ENCODE measurements at places on chromosomes 1 and 21.
A peak's percentile ranks its signal among the peaks of the same experiment; 100 is the strongest.

DNA sequence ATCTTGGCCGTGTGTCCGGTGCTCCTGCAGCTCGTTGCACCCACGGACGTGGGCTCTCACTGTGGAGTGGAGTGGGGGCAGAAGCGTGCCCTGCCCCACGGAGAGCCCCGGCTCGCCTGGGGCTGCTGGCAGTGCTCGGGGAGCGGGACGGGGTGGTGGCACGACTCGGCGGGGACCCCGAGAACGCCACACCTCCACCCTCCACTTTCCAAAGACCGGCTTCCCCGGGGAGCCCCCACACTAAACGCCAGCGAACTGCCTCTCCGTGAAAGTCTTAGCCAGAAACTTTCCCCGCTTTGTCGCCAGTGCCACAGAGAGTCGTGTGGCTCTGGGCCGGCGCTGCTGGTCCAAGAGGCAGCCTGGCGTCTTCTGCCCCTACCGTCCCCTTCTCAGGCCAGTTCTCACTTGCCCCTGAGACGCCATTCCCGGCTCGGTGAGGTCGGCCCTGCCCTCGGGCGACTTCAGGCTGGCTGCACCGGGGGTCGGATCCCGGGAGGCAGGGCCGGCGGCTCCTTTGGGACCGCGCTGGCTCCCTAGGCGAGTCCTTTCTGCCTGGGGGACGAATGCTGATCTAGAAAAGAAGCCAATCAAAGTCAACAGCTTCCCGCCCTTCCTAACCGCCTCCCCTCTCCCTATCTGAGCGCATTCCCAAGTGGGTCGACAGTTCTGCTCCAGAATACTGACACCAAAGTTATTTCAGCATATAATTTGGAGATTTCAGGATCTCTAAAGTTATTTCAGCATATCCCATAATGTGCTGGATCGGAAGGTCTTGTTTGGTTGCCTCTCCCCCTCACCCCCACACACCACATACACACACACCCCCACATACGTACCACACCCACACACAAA lies 2.6 kb upstream of the SAMD13 start:
- DNase-seq: peak; percentile 43

DNA sequence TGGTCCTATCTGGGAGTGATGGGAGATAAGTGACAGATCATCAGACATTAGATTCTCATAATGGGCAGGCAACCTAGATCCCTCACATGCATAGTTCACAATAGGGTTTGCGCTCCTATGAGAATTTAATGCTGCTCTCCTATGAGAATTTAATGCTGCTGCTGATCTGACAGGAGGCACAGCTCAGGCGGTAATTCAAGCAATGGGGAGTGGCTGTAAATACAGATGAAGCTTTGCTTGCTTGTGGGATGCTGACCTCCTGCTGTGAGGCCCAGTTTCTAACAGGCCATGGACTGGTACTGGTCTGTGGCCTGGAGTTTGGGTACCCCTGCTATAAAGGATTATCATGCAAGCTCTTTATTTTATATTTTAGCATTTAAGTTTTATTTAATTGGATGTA lies 72.0 kb downstream of the ZMYM4 start:
- DNase-seq: no peak

DNA sequence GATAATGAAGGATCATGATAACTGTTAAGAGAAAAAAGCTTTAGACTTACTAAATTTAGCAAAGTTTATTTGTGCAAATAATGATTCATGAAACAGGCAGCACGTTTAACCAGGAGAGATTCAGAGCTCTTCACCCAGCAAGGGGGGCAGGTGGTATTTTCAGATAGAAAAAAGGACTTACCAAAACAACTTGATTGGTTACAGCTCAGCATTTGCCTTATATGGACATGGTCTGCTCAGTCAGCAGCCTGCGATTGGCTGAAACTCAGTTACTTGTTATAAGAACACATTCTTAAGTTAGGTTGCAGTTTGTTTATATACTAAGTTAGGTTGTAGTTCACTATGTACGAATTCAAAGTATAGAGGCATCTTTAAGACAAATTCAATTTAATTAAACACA lies 165.6 kb downstream of the DUSP10 start:
- DNase-seq: no peak

GRCh38 chr1:29852248-29852647 lies 615.9 kb downstream of the PTPRU start:
- DNase-seq: no peak

DNA sequence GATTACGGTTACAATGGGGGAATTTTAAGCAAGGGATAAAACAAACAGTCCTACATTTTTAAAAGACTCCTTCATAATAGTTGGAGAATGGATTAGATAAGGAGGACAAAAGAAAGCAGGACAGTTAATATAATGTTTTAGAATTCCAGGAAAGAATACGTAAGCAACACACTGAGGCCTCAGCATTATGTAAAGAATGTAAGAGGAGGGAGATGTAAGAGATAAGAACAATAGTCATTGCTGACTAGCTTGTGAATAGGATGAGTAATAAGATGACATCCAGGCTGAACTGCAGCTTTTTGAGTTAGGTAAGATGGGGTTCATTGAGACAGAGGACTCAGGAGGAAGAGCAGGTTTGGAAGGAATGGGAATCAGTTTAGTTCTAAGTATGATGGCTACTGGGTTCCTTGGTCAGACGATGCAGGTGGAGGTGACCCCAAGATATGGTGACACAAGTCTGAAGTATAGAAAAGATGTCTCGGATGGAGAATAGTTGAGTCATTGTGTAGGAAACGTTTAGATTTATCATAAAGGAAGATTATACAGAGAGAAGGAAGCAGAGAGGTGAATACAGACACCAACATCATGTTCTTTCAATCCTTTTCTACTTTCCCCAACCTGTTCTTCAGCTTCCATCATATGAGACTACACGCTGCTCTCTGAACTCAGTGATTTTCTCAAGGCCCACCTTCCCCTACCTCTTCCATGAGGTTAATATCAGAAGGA lies 372.8 kb downstream of the PTBP2 start:
- DNase-seq: no peak

GRCh38 chr1:202268817-202269216 lies 72.9 kb downstream of the UBE2T start:
- no peak for DNase-seq

DNA sequence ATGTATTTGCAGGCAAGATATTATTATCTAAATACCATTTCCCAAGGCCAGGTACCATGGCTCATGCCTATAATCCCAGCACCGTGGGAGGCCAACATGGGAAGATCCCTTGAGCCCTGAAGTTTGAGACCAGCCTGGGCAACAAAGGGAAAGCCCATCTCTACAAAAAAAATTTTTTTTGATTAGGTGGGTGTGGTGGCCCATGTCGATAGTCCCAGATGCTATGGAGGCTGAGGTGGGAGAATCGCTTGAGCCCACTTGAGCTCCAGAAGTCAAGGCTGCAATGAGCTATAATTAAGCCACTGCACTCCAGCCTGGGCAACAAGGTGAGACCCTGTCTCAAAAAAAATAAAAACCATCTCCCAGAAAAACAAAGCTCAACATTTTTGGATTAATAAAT lies 2.2 kb downstream of the STMN1 start:
- DNase-seq: no peak

DNA sequence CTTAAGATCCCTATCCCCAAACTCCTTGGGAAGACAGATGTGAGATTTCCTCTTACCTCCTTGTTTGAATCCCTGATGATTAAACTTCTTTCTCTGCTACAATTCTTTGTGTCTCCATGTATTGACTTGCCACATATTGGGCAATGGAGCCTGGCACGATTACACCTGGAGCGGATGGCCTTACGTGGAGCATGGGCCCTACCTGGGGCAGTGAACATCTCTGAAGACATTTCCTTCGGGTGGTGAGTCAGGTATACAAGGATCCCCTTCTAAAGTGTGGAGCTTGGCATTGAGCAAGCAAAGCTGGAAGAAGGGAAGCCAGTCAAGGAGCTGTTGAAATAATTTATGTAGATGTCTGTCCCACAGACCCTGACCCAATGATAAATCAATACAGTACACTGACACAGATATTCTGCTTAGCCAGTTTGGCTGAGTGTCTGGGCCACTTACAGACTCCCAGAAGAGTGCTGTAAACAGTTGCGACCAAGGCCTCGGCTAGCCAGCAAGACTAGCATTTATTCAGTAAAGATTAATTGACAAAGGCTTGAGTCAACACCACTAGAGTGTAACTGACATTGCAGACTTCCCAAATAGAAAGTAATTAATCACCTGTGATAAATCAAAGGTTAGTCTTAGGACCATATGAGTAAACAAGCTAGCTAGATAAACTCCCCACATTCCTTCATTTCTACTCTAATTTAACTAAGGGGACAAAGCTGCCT lies 83.1 kb upstream of the KCNK1 start:
- no peak for DNase-seq

DNA sequence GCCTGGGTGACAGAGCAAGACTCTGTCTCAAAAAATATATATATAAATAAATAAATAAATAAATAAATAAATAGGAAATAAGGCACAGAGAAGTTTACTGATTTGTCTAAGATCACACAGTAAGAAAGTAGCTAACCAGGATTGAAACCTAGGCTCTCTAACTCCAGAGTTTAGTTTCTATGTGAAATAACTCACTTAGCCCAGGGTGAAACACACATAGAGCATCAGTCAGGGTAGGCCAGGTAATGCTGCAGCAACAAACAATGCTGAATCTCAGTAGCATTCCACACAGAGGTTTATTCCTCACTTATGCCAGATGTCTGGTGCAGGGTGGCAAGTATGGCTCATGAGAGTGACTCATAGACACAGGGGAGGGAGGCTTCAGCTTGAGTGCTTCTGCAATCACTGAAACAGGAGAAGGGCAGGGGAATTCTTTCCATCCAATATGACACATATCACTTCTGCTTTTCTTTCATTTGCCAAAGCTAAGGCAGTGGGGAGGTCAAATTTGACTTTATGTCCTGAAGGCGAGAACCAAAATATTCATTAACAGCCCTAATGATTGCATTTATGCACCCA lies 37.1 kb upstream of the KANK4 start:
- DNase-seq: no peak

GRCh38 chr1:84267476-84267875 lies 34.0 kb upstream of the SAMD13 start:
- DNase-seq: no peak

GRCh38 chr1:47805018-47805417 lies 192.2 kb downstream of the TRABD2B start:
- no peak for DNase-seq

DNA sequence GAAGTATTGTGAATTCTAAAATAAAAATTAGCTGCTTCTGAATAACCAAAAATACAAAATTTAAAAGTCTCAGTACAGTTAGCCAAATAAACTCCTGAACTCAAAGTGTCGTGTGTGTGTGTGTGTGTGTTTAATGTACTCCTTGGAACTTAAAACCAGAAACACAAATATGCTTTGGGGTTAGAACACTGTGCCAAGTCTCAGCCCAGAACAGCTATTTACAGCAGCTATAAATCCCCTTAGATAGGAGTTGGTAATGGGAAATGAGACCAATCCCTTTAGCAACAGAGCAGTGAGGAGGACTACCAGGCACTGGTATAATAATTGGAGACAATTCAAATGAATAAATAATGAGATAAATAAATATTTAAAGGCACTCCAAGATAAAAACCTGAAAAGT lies 83.1 kb downstream of the PATJ start:
- no peak for DNase-seq

- no peak for DNase-seq
These were observed 94.4 kb downstream of the TRIM11 start for GRCh38 chr1:228312136-228312764.

DNA sequence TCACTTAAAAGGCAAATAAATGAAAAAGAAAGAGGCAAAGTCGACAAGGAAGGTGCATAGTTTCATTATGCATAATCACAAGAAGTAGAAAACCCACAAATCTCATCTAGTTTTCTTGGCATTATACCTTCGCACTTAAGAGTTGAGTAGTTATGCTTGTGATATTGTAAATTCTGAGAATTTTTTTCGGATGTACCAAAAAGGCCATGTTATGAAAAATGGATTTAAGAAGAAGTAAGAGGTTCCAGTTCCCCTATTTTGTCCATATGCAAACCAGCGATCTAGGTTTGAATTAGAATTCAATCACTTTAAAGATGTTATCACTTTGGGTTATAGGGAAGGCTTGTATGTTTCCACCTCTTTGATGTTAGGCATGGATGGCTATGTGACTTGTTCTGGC lies 7.9 kb upstream of the ERICH3 start:
- DNase-seq: no peak

DNA sequence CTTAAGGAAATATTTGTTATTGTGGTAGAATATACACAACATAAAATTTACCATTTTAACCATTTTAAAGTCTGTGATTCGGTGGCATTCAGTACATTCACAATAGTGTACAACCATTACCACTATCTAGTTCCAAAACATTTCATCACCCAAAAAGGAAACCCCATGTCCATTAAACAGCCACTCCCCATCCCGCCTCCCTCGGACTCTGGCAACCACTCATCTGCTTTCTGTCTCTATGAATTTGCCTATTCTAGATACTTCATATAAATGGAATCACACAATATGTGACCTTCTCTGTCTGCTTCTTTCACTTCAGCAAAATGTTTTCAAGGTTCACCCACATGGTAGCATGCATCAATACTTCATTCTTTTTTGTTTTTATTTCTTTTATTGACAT lies 51.3 kb downstream of the PTP4A2 start:
- no peak for DNase-seq

GRCh38 chr21:46472246-46472645 lies 13.6 kb downstream of the DIP2A start:
- DNase-seq: no peak

- DNase-seq: no peak
These were observed 32.1 kb downstream of the EYA3 start for GRCh38 chr1:28056129-28056925.

DNA sequence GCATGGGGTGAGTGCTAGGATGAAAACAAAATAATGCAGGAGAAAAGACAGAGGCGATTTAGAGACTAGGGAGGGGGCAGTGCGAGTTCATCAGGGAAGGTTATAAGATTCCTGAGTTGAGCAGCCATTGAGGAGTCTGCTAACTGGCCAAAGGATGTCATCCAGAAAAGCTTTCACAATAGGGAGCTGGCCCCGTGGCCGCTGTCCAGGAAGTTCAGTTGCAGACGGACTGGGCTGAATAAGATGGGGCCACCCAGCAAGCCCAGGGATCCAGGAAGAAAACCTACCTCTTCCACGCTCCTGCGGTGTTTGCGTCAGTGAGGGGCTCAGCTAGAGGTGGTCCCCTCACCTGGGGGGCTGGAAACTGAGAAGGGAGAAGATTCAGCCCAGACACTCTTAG lies 4.0 kb upstream of the PKP1 start:
- no peak for DNase-seq

- DNase-seq: no peak
These were observed 654.9 kb upstream of the USP24 start for GRCh38 chr1:55870106-55870505.

Measured in HuH-7 (cell line).